CD4-positive, alpha-beta T cell treated with Interferon gamma for 1 hour (primary cell): ENCODE measurements at places on chromosomes 2 and 18.

- no peak for DNase-seq
These were observed 71.6 kb downstream of the ACKR3 start for GRCh38 chr2:236641051-236641726.

DNA sequence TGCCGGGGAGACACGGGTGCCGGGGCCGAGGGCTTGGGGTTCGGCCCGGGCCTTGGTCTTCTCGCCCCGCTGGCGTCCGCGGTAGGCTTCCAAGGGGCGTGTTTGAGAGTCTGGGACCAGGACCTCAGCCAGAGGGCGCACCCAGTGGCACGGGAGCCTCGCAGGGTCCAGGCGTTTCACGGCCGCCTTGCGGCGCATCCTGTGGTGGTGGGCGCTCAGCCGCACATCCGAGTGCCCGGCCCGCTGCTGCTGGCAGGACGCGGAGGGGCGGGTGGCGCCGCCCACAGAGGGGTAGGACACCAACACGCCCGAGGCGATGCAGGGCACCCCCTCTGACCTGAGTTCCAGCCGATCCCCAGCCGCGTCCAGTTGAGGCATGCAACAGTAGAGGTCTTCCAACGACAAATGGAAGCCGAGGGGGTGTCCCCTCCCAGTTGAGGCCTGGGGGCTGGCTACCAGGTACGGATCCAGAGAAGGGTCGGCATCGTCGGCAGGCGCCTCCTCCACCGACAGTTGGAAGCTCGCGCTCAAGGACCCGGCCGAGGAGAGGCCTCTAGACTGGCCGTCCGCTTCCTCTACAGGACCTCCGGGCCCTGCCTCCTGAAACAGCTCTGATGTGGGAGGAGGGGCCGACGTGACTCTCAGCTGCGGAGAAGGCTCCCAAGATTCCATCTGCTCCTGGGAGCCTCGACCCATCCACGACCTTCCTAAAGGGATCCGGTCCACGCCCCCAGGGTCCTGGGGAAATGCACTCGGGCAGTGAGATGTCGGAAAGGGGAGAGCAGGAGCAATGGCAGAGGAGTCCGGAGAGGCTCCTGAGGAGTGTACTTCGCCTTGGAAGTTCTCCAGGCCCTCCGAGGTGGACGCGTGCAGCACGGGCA is 6.3 kb downstream of the C2orf81 start:
- DNase-seq = peak; percentile 23

- no peak for DNase-seq
These were observed 384.3 kb downstream of the PIK3C3 start for GRCh38 chr18:42339372-42339771.

- no peak for DNase-seq
These were observed 175.8 kb upstream of the PIEZO2 start for GRCh38 chr18:11324956-11325882.

GRCh38 chr2:31088504-31089195 is 49.6 kb downstream of the GALNT14 start:
- DNase-seq = no peak

GRCh38 chr2:88310787-88311186 is 140.6 kb downstream of the THNSL2 start:
- no peak for DNase-seq

DNA sequence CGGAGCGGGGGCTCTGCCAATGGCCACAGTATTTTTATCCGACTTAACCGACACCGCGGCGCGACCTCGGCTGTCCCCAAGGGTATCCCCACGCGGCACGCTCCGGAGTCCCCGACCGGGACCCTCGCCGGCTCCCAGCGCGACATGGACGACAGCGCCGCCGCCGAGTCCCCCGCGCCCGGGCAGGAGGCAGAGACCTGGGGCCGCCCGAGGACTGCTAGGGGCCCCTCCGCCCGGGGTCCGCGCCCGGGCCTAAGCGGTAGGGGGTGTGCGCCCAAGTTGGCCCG is 468 bp downstream of the UXS1 start:
- no peak for DNase-seq

DNA sequence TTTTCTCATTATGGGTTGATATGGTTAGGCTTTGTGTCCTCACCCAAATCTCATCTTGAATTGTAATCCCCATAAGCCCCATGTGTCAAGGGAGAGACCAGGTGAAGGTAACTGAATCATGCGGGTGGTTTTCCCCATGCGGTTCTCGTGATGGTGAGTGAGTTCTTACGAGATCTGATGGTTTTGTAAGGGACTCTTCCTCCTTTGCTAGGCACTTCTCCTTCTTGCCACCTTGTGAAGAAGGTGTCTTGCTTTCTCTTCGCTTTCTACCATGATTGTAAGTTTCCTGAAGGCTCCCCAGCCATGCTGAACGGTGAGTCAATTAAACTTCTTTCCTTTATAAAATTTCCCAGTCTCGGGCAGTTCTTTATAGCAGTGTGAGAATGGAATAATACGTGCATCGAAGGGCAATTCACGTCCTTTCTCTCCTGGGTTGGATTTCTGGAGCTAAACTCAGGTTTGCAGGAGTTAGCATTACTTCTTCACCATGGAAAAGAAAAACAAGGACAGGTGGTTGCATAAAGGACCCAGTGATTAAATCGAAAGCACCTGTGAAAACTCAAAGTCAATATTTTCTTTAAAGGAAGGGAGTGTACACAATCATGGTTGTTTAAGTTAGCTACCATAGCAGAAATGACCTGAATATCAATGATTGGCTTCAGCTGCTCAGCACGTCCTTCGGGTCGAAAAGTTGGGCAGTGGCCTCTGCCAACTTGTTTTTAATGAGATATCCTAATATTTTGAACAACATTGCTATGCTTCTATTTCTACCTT is 54.1 kb downstream of the CDC42EP3 start:
- peak; percentile 41 for DNase-seq

GRCh38 chr2:23545396-23545795 is 160.4 kb downstream of the KLHL29 start:
- DNase-seq = no peak

GRCh38 chr2:163641986-163642385 is 93.8 kb downstream of the FIGN start:
- DNase-seq = no peak

DNA sequence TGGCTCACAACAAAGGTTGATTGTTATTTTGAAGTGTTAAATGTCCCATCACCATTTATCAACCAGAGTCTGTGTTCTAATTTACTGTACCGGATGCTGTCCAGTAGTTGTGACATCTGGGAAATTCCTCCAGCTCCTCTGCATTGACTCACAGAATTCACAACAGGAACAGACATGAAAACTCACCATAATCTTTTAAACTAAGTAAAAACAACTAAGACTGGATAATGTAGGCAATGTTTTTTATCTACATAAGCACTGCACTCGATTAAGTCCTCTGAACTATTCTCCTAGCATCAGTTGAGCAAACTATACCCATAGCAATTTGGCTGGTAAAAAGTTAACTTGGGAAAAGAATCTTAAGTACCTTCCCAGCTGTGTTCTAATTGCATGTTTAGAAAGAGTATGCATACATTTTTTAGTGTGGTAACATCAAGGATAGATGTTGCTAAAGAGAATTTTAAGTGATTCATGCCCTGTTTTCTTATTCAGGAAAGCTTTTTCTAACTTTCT is 42.9 kb upstream of the MYO1B start:
- DNase-seq = no peak

- DNase-seq = no peak
These were observed 275.9 kb upstream of the MAP2 start for GRCh38 chr2:209147981-209148380.

GRCh38 chr2:208541989-208542464 is 135.4 kb downstream of the PTH2R start:
- DNase-seq = no peak

DNA sequence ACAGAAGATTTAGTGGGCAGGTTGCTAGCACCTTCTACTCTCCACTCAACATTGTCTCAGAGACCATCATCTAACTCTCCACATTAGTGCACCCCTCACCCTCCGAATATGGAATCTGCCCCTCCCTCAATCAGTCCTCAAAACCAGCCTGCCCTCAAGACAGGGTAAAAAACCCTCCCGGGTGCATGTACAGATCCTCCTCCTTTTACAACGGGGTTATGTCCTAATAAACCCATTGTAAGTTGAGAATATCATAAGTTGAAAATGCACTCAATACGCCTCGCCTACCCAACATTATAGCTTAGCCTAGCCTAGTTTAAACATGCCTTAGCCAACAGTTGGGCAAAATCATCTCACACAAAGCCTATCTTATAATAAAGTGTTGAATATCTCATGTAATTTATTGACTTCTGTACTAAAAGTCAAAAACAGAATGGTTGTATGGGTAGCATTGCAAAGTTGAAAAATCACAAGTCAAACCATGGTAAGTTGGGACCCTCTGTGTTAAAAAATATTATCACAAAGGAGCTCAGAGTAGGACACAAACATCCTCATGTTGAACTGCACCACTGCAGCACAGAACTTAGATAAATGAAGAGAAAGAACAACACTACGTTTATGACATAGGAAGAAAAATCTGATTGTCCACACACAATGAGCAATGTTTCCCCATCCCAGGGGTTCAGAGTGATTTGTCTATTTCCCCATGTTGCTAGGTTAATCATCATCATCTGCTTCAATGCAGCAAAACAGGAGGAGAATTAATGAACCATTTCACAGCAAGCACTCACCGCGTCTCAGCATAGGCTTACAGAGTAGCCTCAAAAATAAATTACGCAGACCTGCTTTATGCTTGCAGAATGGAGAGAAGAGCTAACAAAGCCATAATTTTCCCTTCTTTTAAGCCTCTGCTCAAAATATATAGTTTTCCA is 184.1 kb upstream of the ARL4C start:
- DNase-seq = no peak

GRCh38 chr18:35139517-35139916 is 98.3 kb downstream of the MAPRE2 start:
- no peak for DNase-seq

GRCh38 chr2:36404754-36405153 is 49.2 kb downstream of the CRIM1 start:
- DNase-seq = no peak

GRCh38 chr2:7010391-7011054 is 93.3 kb downstream of the RNF144A start:
- no peak for DNase-seq

- DNase-seq = no peak
These were observed 140.9 kb upstream of the B3GNT2 start for GRCh38 chr2:62054916-62055450.

GRCh38 chr18:26089293-26090129 is 902 bp downstream of the SS18 start:
- no peak for DNase-seq

DNA sequence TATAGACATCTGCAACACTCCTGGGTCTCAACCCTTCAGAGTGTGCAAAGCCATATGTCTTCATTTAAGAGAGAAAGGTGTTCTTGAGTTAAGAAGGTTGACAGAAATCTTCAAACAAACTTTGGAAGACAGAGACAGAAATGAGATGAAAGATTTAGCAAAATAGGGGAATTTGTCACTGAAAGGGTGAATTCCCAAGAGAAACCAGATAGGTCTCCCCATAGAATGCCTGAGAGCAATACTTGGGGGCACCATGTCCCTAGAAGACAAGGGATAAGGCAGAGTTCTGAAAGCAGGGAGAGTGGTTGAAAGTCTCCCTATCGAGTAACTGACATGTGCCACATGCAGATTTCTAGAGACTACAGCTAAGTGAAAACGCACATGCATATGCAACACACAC is 50.0 kb downstream of the AP1S3 start:
- no peak for DNase-seq

DNA sequence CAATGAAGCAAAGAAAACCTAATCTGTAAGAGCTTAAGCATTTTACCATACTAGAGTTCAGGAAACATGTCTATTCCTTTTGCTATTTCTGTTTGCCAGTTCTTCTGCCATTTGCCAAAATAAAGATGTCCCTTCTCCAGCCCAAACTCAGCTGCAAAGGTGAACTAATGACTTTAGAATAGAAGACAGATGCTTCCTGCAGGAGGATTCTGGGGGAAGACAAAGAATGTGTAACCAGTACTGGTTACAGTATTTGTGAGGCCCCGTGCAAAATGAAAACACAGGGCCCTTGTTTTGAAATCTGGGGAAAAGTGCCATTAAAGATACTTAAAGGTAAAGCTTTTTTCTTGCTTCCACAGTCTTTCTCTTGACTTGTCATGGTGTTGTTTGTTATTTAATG is 34.3 kb upstream of the MTX2 start:
- DNase-seq = no peak

DNA sequence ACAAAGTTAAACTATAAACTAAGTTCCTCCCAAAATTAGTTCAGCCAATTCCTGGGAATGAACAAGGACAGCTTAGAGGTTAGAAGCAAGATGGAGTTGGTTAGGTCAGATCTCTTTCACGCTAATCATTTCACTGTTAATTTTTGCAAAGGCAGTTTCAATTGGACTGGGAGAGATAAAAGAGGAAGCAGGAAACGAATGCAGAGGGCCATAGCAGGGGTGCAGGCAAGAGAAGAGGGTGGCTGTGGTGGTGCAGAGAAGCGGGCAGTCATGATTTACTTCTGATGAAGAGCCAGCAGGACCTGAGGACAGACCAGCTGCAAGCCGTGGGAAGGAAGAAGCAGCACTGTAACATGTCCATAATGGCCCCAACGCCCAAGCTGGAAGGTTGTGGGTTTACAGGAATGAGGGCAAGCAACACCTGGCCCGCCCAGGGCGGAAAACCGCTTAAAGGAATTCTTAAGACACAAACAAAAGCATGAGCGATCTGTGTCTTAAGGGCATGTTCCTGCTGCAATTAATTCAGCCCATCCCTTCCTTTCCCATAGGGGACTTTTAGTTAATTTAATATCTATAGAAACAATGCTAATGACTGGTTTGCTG is 4.1 kb upstream of the RMP24 start:
- DNase-seq = no peak

GRCh38 chr2:152613235-152613634 is 104.0 kb downstream of the PRPF40A start:
- no peak for DNase-seq

DNA sequence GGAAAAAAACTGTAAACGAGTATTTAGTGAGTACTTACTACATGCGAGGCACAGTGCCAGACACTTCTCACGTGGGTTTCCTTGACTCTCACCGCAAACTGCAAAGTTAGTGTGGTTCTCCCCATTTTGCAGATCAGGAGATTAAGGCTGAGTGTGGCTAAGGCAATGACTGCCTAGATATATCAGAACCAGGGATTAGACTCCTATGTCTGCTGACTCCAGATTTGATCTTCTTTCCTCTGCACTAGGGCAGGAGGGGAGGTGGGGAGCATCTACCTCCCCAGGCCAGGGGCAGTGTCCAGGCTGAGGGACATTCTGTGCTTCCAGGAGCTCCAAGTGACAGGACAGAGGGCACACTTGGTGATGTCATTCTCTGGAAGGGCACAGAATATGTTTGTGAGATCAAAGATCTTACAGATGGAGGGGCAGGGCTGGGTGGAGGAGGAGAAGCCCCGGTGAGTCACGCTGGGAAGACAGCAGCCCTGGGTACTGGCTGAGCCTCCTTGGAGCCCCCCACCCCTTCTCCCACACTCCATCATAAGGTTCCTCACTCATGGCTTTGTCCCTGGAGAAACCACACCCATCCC is 92.4 kb downstream of the RHOB start:
- DNase-seq = no peak

- DNase-seq = no peak
These were observed 161.6 kb downstream of the RDH14 start for GRCh38 chr2:18398833-18399232.

GRCh38 chr2:213609570-213610170 is 325.4 kb downstream of the SPAG16 start:
- DNase-seq = no peak

GRCh38 chr2:96963316-96963715 is 23.1 kb downstream of the FAM178B start:
- no peak for DNase-seq
